ENCODE measurements at places on chromosomes 2 and 18.

- no peak for DNase-seq
These were observed 12.4 kb upstream of the PRLH start for GRCh38 chr2:237553948-237554347.

DNA sequence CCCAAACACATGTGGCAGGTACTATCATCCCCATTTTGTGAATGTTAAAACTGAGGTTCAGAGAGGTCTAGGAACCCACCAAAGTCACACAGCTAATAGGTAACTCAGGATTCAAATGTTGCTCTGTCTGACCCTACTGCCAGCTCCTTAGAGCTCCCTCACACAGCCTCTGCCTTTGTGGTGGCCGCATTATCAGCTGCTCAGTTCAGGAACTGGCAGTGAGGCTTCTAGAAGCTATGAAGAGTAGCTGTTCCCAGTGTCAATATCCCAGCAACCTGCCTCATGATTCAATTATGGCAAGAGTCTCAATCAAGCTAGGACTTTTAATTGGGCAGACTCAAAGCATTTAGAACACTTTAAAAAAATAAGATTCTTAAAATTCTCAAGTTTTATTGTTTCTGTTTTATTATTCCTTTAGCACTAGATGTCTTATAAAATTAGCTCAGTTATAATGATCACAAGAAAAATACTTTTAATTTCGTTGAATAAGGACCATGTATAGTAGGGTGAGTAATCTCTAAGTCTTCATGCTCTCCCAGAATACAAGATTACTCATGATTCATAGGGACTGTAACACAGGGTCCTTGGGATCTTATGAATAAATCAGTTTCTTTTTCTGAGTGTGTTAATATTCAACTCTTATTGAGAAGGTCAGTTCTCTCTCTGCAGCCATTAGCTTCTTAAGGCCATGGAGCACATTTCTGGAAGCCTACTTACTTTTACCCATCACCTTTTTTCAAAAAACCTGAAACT lies 342.7 kb downstream of the RND3 start:
- DNase-seq: no peak

DNA sequence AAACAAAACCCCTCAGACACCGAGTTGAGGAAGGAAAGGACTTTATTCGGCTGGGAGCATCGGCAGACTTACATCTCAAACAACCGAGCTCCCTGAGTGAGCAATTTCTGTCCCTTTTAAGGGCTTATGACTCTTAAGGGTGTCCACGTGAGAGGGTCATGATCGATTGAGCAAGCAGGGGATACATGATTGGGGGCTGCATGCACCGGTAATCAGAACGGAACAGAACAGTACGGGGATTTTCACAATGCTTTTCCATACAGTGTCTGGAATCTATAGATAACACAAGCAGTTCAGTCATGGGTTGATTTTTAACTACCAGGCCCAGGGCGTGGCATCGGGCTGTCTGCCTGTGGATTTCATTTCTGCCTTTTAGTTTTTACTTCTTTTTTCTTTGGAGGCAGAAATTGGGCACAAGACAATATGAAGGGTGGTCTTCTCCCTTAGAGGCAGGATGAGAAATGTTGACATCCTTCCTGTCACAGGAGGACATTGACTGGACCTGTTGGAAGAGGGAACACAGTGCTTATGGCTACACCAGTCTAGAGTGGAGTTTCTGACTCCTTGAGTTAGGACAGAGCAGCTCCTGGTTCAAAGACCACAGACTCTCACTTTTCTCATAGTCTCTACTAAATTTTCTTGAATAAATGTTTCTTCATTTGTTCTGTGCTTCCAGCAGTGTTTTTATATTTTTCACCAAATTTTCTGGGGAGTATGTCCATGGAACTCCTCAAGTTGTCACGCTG lies 35.8 kb downstream of the SPOPL start:
- no peak for DNase-seq

- no peak for DNase-seq
These were observed 99.9 kb upstream of the ZFP36L2 start for GRCh38 chr2:43326101-43326825.

DNA sequence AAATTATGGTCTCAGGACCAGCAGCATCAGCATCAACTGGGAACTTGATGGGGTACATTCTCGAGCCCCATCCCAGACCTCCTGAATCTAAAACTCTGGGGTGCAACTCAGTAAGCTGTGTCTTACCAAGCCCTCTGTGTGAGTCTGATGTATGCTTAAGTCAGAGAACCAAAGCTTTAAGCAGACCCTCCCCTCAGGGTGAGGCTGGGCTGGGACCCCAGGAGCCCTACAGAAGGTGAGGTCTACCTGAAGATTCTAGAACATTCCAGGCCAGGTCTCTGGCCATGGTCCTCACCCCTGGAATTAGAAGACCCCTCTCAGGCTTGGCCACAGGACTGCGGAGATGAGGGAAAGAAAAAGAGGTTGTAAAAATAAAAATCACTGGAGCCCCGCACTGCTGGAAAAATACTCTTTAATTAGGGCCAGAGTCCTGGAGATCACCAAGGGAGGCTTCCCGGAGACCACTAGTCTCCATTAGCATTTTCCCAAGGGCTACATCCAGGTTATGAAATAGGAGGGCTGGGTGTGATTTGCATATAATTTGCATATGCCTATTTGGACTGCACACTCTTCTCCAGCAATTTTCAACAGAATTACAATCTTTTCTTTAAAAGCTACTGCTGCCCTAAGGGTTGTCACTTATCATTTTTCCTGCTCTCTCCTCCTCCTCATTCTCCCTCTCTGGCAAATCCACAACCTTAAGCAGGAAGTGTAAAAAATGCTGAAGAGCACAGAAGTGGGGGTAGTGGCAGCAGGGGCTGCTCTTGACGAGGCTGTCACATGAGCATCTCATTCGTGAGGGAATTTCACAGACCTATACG lies 100.2 kb downstream of the ZBTB7C start:
- no peak for DNase-seq

DNA sequence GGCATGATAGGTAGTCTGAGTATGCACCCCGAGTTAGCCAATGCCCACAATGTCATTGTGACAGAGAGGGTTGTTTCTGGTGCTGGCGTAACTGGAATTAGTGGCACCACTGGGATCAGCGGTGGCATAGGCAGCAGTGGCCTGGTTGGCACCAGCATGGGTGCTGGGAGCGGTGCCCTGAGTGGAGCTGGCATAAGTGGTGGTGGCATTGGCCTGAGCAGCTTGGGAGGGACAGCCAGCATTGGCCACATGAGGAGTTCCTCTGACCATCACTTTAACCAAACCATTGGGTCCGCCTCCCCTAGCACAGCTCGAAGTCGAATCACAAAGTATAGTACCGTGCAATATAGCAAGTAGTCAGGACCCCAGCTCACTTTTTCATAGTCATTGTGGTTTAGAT lies 21.6 kb upstream of the DSG4 start:
- no peak for DNase-seq

DNA sequence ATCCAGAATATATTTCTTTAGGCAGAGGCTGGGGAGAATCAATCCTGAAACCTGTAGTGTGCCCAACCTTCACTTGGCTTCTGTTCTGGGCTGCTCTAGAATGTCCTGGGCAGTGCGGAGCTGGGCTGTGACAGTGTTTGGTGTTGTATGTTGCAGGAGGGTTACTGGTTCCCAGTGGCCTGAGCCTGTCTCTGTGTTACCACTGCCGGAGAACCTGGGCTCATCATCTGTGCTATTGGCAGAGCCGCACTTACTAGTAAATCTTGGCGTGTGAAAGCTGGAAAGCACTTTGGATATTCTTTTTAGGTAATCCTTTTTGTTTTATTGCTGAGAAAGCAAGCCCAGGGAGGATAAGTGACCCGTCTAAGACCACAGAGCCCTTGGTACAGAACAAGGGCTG lies 412.9 kb downstream of the SLC4A3 start:
- no peak for DNase-seq

DNA sequence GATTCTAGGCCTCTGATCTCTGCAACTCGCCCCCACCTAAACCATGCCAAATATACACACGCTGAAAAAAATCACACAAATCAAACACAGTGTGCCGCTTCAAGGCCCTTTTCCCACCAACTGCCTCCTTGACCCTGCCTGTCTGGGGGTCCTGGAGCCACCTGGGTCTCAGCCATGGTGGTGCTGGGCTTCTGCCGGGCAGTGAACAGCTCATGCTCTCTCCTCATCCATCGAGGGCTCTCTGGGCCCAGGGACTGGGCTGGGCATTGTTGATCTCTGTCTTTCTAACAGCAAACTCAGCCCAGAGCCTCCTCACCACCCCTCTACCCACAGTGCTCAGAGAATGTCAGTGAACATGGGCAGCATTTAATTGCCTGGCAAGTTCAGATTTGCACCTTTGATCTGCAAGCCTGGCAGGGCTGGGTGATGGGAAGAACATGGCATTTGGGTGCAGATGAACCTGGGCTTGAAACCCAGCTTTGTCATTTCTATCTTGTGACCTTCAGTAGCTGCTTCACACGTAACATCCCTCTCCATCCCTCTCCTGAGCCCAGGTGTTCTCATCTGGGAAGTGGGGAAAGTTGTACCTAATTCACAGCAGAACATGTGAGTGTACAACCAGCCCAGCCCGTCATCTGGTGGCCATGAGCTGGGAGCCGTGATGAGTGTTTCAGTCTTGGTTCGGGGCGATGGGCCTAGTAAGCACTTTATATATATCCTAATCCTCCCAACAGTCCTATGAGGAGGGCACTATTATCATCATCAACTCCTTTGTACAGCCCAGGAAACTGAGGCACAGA lies 46.1 kb downstream of the SDC1 start:
- no peak for DNase-seq

DNA sequence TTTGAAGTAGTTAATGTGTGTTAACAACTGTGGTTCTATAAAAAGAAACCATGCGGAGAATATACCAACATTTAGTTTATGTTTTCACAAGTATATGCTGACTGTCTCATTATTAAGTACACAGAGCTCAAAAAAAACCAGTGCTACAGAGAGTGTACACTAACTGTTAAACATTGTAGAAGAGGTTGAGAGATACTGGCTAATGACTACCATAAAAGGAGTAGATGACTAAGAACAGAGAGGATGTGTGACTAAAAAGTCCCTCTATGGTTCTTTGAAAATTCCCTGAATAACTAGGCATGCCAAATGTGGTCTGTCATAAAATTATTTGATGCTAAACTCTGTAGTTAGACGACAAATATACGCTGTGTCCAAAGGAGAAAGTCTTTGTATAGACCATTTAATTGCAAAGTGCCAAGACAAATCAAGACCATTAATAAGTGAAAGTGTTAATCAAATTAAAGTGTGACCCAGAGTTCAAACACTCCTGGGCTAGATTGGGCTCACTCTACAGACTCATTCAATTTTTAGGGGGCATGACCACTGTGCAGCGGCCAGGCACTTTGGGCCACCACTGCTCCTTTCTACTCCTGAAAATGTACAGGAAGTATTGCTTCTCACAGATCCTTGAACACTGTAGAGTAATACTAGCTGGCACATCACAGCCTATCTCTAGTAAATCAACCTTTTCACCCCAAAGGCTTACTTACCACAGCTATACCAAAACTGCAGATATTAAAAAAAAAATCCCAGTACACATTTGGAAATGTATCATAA lies 45.1 kb upstream of the SERTAD2 start:
- no peak for DNase-seq

- DNase-seq: no peak
These were observed 23.8 kb downstream of the CD28 start for GRCh38 chr2:203730076-203730729.

DNA sequence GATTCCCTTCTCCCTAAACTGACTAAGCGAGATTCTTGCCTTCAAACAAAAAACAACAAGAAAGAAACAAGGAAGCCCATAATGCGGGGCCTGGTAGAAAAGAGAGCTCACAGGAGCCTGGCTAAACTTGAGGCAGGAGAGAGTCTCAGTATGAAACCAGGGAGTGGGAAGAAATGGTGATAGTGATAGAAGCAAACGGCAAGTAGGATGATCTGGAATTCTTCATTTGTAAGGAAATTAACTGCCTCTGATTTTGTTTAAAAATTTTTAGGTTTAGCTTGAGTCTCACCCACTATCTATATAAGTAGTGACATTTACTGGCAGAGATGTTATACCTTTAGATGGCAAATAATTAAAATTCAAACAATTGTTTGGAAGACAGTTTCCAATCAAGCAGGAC lies 1356.5 kb upstream of the LRRTM1 start:
- no peak for DNase-seq

- no peak for DNase-seq
These were observed 238.1 kb downstream of the KLHL29 start for GRCh38 chr2:23622966-23623675.

DNA sequence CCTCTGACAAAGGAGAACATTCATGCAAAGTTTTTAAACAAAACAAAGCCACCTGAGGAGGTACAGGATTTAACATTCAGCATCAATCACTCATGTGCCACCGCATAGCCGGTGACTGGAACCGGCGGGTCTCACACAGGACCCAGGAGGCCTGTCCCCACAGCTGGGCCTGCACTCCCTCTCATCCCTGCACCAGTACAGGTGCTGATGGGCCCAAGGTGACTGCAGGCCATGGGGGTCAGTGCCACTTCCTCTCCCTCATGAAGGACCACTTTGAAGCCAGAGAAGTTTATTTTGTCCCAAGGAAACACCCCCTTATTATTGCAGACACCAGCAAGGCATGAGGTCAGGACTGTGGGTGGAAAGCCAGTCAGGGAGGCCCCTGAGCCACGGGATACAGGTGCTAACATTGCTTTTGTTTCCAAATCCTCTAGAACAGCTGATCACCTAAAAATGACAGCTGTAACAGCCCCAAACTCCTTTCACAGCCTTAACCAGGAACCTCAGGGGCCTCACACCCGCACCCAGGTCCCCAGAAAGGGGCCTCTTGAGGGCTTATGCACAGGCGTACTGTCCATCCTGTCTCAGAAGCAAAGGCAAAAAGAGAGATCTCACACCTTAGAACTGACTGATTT lies 14.0 kb downstream of the PARD6G start:
- no peak for DNase-seq

- DNase-seq: no peak
These were observed 225.8 kb downstream of the PIEZO2 start for GRCh38 chr18:10923551-10924070.

GRCh38 chr2:238129166-238130010 lies 9.1 kb upstream of the KLHL30 start:
- no peak for DNase-seq

DNA sequence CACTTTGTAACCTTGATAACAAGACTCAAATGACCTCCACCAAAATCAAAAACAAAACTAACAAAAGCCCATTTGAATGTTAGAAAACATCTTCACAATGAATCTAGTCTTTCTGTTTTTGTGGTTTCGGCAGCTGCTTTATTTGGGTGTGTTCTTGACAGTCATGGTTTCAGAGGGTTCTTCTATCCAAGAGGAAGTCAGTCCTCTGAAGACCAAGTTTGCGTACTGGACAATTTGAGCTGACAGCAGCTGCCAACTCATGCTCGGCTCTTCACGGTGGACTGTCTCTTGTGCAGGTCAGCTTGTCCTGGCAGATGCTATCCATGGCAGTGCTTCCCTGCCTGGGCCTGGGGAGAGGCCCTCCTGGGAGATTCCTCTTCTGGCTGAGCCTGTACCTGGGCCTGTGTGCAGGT lies 91.0 kb downstream of the TMEM17 start:
- DNase-seq: no peak

- no peak for DNase-seq
These were observed 16.9 kb downstream of the PID1 start for GRCh38 chr2:229254206-229254605.

GRCh38 chr2:73279852-73280251 lies 4.4 kb downstream of the FBXO41 start:
- no peak for DNase-seq

GRCh38 chr2:15602393-15602792 lies 10.7 kb downstream of the DDX1 start:
- DNase-seq: no peak
